Heart left ventricle (tissue), 16 donors: ENCODE measurements at places on chromosomes 4 and X. TPM values are rescaled to one million over a fixed set of nuclear protein-coding genes. Genes with fewer than 3 reads are reported as not detected.

TRAPPC2 gene
- polyA plus RNA-seq = 3.5 TPM

TEX13B gene
- not detected for polyA plus RNA-seq

GRCh38 chr4:117560329-117560728 is 474.0 kb upstream of the NDST3 start:
- no peak for DNase-seq

- no peak for DNase-seq
These were observed 1913.7 kb downstream of the STIM2 start for GRCh38 chr4:28774344-28774743.

- no peak for DNase-seq
These were observed 24.3 kb downstream of the SMIM20 start for GRCh38 chr4:25938366-25938765.

DNA sequence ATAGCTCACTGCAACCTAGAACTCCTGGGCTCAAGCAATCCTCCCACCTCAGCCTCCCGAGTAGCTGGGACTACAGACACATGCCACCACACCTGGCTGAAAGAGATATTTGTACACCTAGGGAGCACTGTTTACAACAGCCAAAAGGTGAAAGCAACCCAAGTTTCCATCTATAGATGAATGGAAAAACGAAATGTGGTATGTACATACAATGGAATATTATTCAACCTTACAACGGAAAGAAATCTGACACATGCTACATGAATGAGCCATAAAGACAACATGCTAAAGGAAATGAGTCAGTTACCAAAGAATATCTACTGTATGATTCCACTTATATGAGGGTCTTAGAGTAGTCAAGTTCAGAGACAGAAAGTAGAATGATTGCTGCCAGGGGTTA is 52.2 kb downstream of the ABCG2 start:
- DNase-seq = no peak

- DNase-seq = no peak
These were observed 207.3 kb downstream of the FBXW7 start for GRCh38 chr4:152328582-152328981.

DNA sequence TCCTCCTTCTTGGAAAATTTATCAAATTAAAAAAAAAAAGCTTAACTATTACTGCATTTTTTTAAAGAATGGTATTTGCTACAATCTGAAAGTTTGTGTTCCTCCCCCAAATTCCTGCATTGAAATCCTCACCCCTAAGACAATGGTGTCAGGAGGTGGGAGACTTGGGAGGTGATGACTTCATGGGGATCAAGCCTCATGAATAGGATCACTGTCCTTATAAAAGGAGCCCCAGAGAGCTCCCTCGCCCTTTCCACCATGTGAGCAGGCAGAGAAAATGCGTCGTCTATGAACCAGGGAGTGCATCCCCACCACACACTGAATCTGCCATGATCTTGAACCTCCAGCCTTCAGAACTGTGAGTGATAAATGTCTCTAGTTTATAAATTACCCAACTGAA is 38.0 kb downstream of the DHRSX start:
- DNase-seq = no peak

GRCh38 chr4:10535912-10536311 is 78.7 kb upstream of the ZNF518B start:
- no peak for DNase-seq

DNA sequence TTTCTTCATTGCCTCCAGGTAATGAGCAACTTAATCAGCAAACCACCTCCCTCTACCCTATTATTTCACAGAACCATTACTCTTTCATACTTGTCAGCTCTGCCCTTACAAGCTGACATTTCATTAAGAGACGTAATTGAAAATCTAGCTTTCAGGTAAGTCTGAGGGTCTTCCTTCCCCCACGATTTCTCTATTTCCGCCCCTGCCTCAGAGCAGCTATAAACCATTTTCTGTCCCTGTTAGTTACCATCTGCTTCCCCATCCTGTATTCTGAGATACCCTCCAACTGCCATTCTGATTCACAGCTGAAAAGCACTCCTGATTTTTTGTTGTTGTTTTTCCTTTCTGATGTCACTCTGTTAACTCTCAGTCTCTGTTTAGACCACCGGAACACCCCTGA is 37.1 kb downstream of the SH3RF1 start:
- no peak for DNase-seq

DNA sequence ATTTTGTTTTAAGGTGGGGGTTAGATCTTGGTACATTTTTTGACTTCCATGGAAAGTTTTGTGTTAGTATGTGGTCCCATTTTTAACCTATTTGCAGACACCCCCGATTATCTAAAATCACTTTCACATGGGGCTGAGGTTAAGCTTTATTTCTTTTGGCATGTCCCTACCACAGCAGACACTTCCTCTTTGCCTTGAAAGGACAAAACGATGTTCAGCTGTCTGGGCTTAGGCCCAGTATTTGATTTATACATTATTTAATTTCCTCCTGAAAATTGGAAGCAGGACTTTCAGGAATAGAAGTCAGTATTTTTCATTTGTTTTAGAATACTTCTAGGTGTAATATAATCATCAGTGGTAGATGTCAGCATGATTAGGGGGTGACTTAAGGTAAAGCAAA is 112.4 kb upstream of the SPRY1 start:
- DNase-seq = no peak

DNA sequence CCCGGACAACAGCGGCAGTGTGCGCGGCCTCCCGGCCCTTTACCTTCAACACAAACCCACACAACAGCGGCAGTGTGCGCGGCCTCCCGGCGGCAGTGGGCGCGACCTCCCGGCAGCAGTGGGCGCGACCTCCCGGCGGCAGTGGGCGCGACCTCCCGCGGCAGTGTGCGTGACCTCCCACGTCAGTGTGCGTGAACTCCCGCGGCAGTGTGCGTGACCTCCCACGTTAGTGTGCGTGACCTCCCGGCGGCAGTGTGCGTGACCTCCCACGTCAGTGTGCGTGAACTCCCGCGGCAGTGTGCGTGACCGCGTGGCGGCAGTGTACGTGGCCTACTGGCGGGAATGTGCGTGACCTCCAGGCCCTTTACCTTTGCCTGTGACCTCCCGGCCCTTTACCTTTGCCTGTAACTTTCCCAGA is 576.6 kb upstream of the FRG1 start:
- DNase-seq = no peak

- no peak for DNase-seq
These were observed 134.5 kb upstream of the KLF3 start for GRCh38 chr4:38529189-38530115.
